ENCODE measurements at places on chromosomes 5 and 9.

DNA sequence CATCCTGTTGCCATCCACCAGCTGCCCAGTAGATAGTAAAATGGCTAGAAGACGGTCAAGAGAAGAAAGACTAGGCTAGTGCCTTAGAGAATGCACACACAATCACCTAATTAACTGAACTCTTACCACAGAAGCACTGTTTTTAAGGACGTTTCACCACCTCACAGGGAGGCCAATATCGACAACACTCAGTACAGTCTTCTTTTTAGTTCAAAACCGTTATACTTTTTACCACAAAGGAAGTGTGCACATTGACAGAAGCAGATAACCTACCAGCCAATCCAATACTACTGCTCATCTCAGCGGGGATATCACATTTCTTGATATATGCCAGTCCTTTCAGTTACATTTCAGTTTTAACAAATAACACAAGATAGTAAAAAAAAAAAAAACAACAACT lies 122.3 kb downstream of the GNAQ start:
- no peak for DNase-seq

- peak; percentile 66 for DNase-seq
Observed at GRCh38 chr9:129761293-129761900, 8.6 kb upstream of the PTGES start.

- DNase-seq, result no peak
Observed at GRCh38 chr9:129987047-129987446, 55.9 kb downstream of the FNBP1 start.

DNA sequence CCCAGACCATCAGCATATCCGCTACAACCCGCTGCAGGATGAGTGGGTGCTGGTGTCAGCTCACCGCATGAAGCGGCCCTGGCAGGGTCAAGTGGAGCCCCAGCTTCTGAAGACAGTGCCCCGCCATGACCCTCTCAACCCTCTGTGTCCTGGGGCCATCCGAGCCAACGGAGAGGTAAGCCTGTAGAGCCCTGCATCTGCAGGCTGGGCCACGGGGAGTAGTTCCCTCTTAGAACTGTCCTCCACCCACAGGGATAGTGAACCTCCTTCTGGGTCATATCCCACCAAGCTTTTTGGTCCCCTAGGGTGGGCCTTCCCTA lies 569 bp downstream of the GALT start:
- DNase-seq, result no peak

DNA sequence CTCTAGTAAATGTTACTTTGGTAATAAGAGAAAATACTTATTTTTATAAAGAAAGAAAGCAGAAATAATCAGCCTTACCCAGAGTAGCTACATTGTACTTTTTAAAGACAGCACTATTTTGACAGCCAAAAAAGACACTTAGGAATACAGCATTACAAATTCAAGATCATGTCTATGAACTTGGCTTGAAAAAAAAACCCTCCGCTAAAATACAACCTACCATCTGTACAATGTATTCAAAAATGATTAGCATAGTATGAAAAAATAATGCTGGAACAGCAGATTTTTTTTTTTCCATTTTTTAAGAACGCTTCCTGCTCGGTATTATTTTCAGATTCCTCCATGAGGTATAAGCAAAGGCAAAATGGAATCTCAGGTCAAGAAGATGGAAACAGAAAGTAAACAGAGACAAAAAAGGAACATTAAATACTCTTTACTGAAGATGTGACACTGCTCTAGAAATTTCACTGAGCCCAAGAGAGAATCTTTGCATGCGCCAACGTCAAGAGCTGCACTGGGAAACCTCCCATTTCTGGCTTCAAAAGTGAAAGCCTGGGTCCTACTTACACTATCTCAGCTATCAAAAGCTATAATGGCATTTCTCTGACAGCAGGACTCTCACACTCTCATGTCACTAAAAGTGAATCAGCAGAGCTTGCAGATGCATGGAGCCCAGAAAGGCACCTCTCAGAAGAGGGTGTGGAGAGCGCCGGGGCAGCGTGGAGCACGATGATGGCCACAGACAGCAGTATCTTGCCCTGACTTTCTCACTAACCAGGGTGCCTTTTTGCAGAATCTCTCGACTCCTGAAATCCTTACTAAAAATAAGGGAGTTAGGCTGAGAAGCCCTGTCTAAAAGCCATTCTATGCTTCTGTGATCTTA lies 167.4 kb downstream of the ELAVL2 start:
- DNase-seq, result no peak

DNA sequence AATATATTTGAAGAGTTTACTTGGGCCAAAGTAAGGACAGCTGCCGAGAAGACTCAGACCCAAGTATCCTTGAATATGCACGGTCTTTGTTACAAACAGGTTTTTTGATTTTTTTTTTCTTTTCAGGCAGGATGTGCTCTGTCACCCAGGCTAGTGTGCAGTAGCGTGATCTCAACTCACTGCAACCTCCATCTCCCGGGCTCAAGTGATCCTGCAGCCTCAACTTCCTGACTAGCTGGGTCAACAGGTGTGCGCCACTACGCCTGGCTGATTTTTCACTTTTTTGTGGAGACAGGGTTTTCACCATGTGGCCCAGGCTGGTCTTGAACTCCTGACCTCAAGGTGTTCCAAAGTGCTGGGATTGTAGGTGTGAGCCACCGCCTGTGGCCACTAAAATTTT lies 27.4 kb downstream of the JMY start:
- no peak for DNase-seq
